GM23338 (cell line): ENCODE measurements at places on chromosomes 5 and 9. TPM values are rescaled to one million over a fixed set of nuclear protein-coding genes. Genes with fewer than 3 reads are reported as not detected.

CCDC192 gene
- 1.3 TPM in 1 of 2 replicates, not detected in the other for total RNA-seq

URM1 gene
- 45.3 and 47.8 TPM in 2 replicates for total RNA-seq

FAM169A gene
- 78.7 and 97.7 TPM in 2 replicates for total RNA-seq

PTTG1 gene
- total RNA-seq, result 229 and 394 TPM in 2 replicates

CCDC180 gene
- total RNA-seq, result 3.2 and 7.1 TPM in 2 replicates

ZFYVE16 gene
- 24.2 and 24.7 TPM in 2 replicates for total RNA-seq

ASTN2 gene
- total RNA-seq, result 22.1 and 24.6 TPM in 2 replicates

ZNG1E gene
- 32.1 and 40.0 TPM in 2 replicates for total RNA-seq

SEMA5A gene
- 6.9 and 8.1 TPM in 2 replicates for total RNA-seq

BASP1 gene
- 89.4 and 114 TPM in 2 replicates for total RNA-seq

SV2C gene
- total RNA-seq, result 0.07 and 0.12 TPM in 2 replicates

DNA sequence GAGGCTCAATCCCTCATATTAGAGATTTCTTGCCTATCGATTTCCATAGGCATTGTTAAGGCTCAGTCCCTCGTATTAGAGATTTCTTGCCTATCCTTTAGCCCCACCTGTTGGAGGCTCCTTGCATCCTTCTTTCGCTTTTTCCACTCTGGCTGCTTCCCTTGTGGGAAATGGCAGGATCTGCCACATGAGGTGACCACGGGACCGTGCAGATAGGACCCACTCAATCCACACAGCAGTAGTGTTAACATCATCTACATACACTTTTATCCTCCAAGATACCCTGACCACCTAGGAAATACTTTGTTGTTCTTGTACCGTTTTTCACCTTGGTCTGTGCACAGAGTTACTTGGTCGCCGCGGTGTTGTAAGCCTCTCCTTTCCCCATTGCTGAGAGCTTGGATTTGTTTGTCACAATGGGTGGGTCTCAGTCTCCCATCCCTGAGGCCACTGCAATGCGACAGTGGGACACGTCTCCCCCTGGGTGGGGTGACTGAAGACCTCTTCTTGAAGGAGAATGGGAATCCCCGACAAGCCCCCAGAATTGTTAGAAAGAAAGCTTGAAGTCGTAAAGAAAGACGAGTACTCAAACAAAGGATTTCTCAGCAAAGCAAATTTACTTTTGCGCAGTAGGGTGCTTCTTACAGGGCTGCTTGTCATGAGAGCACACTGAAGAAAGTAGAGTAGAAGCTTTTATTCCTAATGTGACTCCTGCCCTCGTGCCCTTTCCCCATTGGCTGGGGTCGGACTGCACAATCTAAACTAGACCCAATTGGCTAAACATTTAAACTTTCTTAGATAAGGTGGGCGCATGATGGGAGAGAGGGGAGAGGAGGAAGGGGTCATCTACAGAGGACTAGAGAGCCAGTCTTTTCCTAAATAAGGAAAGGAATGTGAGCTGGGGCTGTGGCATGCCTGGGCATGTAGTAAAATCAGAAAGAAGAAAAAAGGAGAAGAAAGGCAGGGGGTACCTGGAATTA is 19.8 kb downstream of the IFT74 start:
- peaks cover 12% of the 10 kb centered on the region for H3K4me1 ChIP-seq
- peak overlapping the region; percentile 94 for H3K27ac ChIP-seq
- no peaks in the 10 kb centered on the region for H3K27me3 ChIP-seq
- H3K36me3 ChIP-seq, result no peaks in the 10 kb centered on the region
- H3K4me3 ChIP-seq, result 0 out of 2 replicates have a peak overlapping the region, but pooled peaks have one; percentile 5
- DNase-seq, result peak; percentile 88

DNA sequence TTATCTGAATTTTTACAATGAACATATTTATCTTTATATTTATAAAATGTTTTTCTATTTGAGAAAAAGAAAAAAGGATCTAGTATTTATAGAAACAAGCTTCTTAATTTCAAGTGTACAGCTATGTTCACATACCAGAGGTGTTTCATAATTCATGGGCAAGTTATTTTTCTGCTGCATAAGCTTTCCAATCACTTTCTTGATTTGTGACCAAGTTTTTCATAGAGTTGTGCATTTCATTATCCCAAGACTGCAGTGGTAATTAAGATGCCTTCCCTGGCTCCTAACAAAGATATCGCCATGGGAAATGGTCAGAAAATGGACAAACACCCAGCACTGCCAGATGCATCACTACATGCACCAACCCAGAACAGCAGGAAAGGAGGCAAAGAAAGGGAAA is 124.6 kb downstream of the GNAQ start:
- no peaks in the 10 kb centered on the region for H3K36me3 ChIP-seq
- H3K4me3 ChIP-seq, result no peak overlapping the region
- H3K27me3 ChIP-seq, result no peaks in the 10 kb centered on the region
- no peak for DNase-seq
- peaks cover 4% of the 10 kb centered on the region; the same call in 1 of the 2 replicates for H3K4me1 ChIP-seq

DNA sequence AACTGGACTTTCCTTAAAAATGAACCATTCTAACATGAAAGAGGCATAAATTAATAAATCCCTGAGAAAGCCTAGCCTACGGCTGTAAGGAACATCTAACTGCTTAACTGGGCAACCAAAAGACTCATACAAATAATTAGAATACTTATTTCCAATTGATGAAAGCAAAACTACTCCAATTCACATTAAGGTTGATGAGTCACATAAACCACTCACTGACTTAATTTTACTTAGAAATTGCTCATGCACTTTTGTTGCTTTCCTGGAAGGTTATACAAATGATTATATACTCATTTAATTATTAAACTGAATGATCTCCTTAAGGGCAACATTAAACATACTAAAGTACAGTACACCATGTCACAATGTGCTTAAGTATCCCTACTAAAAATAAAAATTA is 101.9 kb downstream of the NFIB start:
- no peak overlapping the region for H3K27ac ChIP-seq
- no peaks in the 10 kb centered on the region for H3K36me3 ChIP-seq
- no peak overlapping the region for H3K4me3 ChIP-seq
- no peaks in the 10 kb centered on the region; the same call in 1 of the 2 replicates for H3K4me1 ChIP-seq
- no peaks in the 10 kb centered on the region for H3K27me3 ChIP-seq

- peaks cover 4% of the 10 kb centered on the region for H3K4me1 ChIP-seq
- DNase-seq, result peak; percentile 67
- peak within 1 kb of the TSS; percentile 72 for H3K4me3 ChIP-seq
- peaks cover 72% of the 10 kb centered on the region for H3K27me3 ChIP-seq
- no peaks in the 10 kb centered on the region for H3K36me3 ChIP-seq
These were observed at the start of gene FBP1 for GRCh38 chr9:94639061-94639998. TSS of gene FBP1 (minus strand) at chr9:94639518. CDS start at chr9:94639310, 208 bp downstream.

DNA sequence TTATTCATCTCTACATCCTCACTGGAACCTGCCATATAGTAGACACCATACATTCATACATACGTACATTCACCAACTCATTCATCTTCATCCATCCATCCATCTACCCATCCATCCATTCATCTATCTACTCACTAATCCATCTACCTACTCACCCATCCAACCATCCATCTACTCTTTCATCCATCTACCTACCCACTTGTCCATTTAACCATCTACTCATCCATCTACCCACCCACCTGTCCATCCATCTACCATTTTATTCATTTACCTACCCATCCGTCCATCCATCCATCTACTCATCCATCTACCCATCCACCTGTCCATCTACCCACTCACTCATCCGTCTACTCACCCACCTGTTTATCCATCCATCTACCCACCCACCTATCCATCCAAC is 31.9 kb upstream of the LCP2 start:
- no peaks in the 10 kb centered on the region for H3K36me3 ChIP-seq
- H3K4me1 ChIP-seq, result peaks cover 30% of the 10 kb centered on the region
- no peak overlapping the region for H3K4me3 ChIP-seq

GRCh38 chr5:38400365-38400764 is 142.0 kb downstream of the EGFLAM start:
- no peak overlapping the region for H3K4me3 ChIP-seq
- no peak for DNase-seq
- H3K27ac ChIP-seq, result no peak overlapping the region
- H3K36me3 ChIP-seq, result no peaks in the 10 kb centered on the region
- no peaks in the 10 kb centered on the region for H3K4me1 ChIP-seq

GRCh38 chr9:72306761-72307160 is 58.2 kb downstream of the ZFAND5 start:
- H3K4me3 ChIP-seq, result no peak overlapping the region
- DNase-seq, result no peak
- no peaks in the 10 kb centered on the region for H3K36me3 ChIP-seq
- H3K27me3 ChIP-seq, result no peaks in the 10 kb centered on the region
- no peak overlapping the region for H3K27ac ChIP-seq

GRCh38 chr9:76701441-76702039 is 62.7 kb upstream of the PCA3 start:
- no peak overlapping the region for H3K27ac ChIP-seq
- H3K4me1 ChIP-seq, result no peaks in the 10 kb centered on the region; the same call in 1 of the 2 replicates
- no peaks in the 10 kb centered on the region for H3K36me3 ChIP-seq
- no peaks in the 10 kb centered on the region for H3K27me3 ChIP-seq
- no peak for DNase-seq

GRCh38 chr9:99357575-99357974 is 135.5 kb downstream of the SEC61B start:
- no peaks in the 10 kb centered on the region for H3K36me3 ChIP-seq
- no peak for DNase-seq
- H3K27ac ChIP-seq, result no peak overlapping the region
- no peaks in the 10 kb centered on the region for H3K4me1 ChIP-seq

- H3K36me3 ChIP-seq, result peaks cover 15% of the 10 kb centered on the region
- peaks cover 9% of the 10 kb centered on the region; the same call in 1 of the 2 replicates for H3K4me1 ChIP-seq
- H3K4me3 ChIP-seq, result peak overlapping the region; percentile 70
- no peaks in the 10 kb centered on the region for H3K27me3 ChIP-seq
- DNase-seq, result no peak
These were observed 630 bp downstream of the POLE3 start for GRCh38 chr9:113409883-113410206.

GRCh38 chr5:93476251-93476742 is 104.7 kb downstream of the NR2F1-AS1 start:
- no peaks in the 10 kb centered on the region for H3K27me3 ChIP-seq
- H3K4me3 ChIP-seq, result no peak overlapping the region
- no peak for DNase-seq

DNA sequence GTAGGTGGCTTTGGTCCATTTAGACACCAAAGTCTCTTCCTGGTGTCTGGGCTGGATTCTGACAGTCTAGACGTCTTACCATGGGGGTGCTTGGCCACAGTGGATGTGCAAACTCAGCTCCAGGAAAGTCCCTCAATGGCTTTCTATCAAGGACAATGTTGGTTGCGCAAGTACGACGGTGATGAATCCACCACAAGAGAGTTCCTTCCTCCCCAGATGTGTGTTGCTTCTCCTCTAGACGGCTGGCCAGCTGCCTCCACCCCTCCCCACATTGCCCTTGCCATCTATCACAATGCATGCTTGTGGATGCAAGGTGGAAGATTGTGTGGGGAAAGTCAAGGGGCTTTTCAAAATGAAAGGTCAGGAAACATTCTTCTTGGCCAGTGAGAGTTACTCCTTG is 89.7 kb upstream of the IRX2 start:
- H3K27me3 ChIP-seq, result no peaks in the 10 kb centered on the region
- no peaks in the 10 kb centered on the region for H3K36me3 ChIP-seq
- DNase-seq, result no peak
- no peak overlapping the region for H3K4me3 ChIP-seq
- H3K4me1 ChIP-seq, result no peaks in the 10 kb centered on the region

- H3K4me3 ChIP-seq, result 0 out of 2 replicates have a peak overlapping the region, but pooled peaks have one; percentile 9
- no peaks in the 10 kb centered on the region for H3K27me3 ChIP-seq
- H3K27ac ChIP-seq, result peak overlapping the region; percentile 16; the same call in 1 of the 2 replicates
- no peaks in the 10 kb centered on the region for H3K36me3 ChIP-seq
- H3K4me1 ChIP-seq, result peaks cover 16% of the 10 kb centered on the region
These were observed 79.6 kb downstream of the TLE4 start for GRCh38 chr9:79651251-79651795.

GRCh38 chr5:16854351-16854750 is 81.7 kb downstream of the MYO10 start:
- no peaks in the 10 kb centered on the region for H3K36me3 ChIP-seq
- no peak overlapping the region for H3K4me3 ChIP-seq
- no peak for DNase-seq

DNA sequence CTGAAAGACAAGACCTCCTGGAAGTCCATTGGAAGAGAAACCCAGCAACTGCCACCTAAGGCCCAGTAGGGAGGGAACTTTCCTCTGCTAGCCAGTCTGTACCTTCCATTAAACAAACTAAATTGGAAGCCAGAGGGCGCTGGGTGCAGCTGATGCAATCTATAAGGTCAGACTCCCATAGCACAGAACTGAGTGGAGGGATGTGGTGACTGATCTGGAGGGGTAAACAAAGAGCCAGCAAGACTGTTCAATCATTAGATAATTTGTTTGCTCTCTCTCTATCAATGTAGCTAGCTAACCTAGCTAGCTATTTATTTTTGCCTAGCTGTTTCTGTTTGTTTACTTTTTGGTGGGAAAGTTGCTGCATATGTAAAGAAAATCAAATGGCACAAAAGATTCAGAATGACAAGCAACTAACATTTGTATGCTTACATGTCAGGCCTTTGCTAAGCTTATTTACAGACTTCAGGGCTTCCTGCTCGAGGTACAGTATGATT is 291.8 kb upstream of the DAB2 start:
- H3K36me3 ChIP-seq, result no peaks in the 10 kb centered on the region
- no peaks in the 10 kb centered on the region for H3K4me1 ChIP-seq
